Aorta (tissue), 5 donors: ENCODE measurements at places on chromosomes 2 and 18. TPM values are rescaled to one million over a fixed set of nuclear protein-coding genes. Genes with fewer than 3 reads are reported as not detected.
A peak's percentile ranks its signal among the peaks of the same experiment; 100 is the strongest.

GRCh38 chr2:57100436-57100835 is 916.6 kb downstream of the CCDC85A start:
- DNase-seq, result no peak
- H3K27me3 ChIP-seq, result no peaks in the 10 kb centered on the region
- H3K4me1 ChIP-seq, result no peaks in the 10 kb centered on the region
- no peak overlapping the region for H3K4me3 ChIP-seq
- no peak overlapping the region for H3K27ac ChIP-seq

The GNAL gene
- total RNA-seq, result 15.5 TPM

The DIS3L2 gene
- 28.4 TPM for total RNA-seq

DNA sequence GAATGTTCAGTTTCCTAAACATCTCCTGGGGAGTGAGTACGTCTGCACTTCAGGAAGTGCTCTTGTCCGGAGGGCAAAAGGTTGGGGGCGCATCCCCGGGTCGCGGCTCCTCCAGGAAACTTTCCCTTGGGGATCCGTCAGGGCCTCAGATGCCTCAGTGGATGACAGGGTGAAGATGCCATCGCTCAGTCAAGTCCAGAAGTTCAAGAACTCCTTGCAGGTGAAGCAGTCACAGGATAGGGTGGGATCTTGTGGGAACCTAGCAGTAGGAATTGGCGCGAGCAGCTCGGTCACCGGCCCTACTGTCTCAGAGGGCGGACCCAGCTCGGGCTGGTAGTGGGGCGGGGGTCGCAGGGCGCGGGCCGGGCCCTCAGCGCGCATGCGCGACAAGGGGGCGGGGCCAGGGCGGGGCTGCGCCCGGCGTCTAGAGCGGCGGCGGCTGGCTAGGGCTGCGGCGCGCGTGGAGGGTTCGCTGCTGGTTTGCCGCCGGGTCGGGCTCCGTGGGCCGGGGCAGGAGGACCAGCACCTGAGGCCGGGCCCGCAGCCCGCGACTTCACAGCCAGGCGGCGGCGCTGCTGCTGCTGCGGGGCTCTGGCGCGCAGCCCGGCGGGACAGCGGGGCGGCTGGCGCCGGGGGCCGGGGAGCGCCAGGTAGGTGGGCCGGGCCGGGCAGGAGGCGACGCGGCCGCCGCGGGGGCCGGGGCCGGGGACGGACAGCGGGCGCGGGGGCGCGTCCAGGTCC is at the start of gene INPP4A:
Gene INPP4A, plus strand, starts transcription at position 423 of the 741 bp plus-strand sequence. CDS start 75,191 bp downstream, outside the sequence.
- H3K4me3 ChIP-seq, result peak within 1 kb of the TSS; percentile 98
- peaks cover 2% of the 10 kb centered on the region for H3K4me1 ChIP-seq
- no peaks in the 10 kb centered on the region for H3K27me3 ChIP-seq
- H3K36me3 ChIP-seq, result no peaks in the 10 kb centered on the region
- H3K27ac ChIP-seq, result no peak within 1 kb of the TSS
- DNase-seq, result peak; percentile 92

DNA sequence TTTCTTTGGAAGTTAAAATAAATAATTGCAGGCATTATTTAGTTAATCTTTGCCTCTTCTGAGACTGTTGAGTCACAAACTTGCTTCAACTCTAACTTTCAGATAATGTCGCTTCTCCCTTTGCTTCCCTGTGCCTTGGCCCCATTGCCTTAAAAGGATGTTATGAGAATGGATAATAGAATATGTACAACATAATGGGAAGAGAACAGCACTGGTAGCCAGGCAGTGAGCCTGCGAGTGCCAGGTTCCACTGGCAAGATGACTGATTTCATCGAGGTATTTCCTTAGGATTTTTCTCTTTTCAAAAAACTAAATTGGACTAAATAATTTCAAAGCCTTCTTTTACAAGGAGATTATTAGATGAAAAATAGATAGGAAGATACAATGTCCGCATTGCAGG is 420.9 kb downstream of the TGIF1 start:
- no peaks in the 10 kb centered on the region for H3K36me3 ChIP-seq
- no peaks in the 10 kb centered on the region for H3K27me3 ChIP-seq
- no peak for DNase-seq
- no peaks in the 10 kb centered on the region for H3K4me1 ChIP-seq

The COL5A2 gene
- 115 TPM for total RNA-seq
